T-cell (primary cell): ENCODE measurements at places on chromosomes 4 and X.

DNA sequence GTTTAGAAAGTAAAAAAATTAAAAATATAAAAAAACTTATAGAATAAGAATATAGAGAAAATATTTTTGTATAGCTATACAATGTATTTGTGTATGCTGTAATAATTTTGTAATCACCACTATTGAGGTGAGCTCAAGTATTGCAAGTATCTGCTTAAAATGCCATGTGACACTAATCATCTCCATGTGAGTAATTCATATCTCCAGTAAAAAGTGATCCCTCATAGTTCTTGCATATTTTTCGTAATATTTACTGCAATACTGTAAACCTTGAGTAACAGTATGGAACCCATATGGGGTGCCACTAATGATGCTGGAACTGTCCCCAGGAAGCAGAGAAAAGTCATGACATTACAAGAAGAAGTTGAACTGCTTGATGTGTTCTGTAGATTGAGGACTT is 43.2 kb upstream of the HUWE1 start:
- no peak for DNase-seq

- DNase-seq: no peak
Measured at GRCh38 chrX:140975472-140975871, 26.9 kb upstream of the SPANXB1 start.

GRCh38 chr4:8349664-8350236 is 80.2 kb downstream of the HTRA3 start:
- DNase-seq: no peak

DNA sequence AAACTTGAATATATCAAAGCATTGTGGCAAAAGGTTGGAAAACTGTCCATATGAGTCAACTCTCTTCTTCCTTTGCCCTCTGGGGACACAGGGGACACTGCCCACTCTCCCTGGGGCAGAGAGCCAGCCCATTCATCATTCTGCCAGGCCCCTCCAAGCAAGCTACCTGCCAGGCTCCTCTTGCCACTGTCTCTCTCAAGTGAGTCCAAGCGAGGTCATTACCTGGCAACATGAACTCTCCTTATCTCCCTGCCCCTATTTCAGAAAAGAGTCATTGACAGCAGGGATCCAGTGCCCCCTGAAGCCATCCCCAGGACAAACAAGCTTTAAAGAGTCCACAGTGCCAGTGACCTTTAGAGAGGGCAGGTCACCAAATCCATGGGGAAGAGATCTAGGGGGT is 312.7 kb upstream of the PPARGC1A start:
- DNase-seq: no peak

DNA sequence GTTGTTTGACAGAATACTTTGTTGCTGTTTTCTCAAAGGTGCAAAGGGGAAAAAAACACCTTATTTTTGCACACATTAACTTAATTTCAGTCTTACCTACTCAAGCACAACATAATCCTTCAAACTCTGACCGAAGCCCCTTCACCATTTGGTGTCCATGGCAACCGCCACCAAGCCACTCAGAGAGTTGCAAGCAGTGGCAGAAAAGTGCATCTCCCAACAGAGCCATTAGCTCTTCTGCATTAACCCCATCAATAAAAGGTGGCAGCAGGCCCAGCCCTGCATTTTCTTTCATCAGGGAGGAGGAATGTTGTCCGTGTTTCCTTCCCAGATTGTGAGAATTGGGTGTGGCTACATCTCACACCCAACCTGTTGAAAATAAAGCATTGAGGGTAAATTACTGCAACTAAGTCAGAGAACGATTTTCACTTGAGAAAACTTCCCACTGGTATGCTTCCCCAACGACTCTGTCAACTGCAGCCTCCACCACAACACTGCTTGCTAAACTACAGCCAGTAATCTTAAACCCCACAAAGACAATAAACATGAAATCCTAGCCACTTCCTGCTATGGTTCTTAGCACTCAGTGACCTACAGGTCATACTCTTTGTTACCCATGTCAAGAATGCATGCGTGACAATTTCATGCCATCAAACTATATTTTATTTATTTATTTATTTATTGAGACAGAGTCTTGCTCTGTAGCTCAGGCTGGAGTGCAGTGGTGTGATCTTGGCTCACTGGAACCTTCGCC is 154.0 kb downstream of the GRIA3 start:
- DNase-seq: no peak

GRCh38 chrX:69618803-69619202 is 2.9 kb downstream of the EDA start:
- no peak for DNase-seq

DNA sequence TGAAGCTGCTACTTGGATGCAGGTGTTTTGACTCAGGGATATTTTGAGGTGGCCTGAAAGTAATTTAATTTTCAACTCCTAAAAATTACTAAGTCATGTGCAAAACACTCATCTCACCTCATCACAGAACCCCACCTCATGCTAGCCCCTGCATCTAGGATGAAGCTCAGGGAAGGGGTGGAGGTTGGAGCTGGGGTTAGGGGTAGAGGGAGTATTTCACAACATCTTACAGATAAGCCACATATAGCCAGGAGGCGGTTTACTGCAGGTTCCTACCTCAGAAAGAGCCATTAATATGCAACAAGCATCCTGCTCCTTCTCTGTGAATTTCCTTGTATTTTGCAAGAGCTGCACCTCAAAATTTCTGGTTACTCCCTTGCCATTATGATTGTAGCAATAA is 70.5 kb upstream of the TSPAN5 start:
- DNase-seq: no peak
